ENCODE measurements at places on chromosomes 12 and 14.
A peak's percentile ranks its signal among the peaks of the same experiment; 100 is the strongest.

DNA sequence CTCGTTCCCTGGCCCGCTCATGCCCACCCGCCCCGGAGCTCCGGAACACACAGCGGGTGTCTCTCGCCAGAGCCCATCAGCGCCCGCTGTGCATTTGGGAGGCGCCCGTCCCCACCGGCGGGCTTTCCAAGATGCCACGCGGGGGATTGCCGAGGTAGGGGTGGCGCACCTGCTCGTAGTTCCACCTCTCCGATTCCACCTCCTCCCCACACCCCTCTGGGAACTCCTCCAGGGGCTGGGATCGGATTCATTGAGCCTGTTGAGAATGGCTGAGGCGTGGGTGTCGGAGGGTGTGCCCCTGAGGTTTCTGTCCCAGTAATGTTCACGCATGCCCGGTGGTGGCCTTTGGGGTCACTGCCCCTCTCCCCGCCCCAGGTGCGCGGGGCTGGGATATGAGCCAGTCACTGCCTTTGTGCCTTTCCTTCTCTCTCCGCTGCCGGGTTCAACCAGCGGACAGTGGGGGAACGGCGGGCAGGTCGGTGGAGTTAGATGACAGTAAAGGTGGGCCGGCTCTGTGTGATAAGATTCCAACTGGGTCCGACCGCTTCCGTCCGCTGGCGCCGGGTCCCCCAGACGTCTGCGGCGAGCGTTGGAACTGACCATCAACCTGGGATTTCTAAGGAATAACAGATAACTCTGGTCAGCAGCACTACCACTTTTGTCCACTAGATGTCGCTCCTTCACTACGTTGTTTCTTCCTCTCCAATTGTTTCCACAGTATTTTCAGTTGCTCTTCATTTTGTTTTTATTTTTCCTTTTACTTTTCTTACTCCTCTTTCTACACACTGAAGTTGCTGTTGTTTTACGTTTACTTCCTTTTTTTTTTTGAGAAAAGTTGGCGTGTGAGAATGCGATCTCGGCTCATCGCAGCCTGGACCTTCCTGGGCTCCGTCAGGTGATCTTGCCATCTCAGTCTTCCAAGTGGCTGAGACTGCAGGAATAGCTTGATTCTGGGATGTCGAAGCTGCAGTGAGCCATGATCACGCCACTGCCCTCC is 178.1 kb upstream of the ALG10B start:
- peak; percentile 72 for DNase-seq

DNA sequence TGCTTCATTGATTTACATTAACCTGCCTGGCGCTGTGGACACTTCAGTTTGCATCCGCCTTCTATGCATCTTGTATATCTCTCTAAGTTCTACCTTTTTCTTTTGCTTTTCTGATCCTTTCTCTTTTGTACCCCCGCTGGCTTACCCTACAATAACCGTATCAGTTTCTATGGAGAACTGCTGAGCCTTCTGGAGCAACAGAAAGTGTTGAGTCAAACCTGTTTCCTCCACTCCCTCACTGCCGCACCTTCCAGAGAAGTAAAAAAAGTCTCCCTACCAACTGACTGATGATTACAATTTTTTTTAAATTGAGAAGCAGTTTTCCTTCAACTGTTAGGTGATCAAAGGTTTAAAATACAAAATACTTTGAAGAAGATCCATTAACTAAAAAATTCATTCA is 17.4 kb downstream of the EXD2 start:
- DNase-seq = no peak

DNA sequence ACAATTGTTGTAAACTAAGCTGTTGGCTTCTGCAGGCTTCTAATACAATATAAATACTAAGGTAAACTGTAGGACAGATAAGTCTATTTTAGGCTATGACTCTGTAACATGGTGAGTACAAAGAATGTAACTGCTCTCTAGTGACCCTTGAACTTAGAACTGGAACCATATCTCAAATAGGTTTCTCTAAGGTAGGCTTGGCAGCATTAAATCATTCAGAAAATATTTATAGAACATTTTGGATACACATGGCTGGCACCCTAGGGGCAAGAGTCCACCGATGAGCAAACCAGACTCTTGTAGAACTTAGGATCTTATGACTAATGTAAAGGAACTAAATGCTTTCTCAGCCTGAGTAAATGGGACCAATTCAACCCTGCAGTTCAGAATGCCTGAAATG is 19.4 kb upstream of the SLC25A3 start:
- DNase-seq = no peak

GRCh38 chr14:28756884-28757570 is 9.6 kb upstream of the FOXG1 start:
- DNase-seq = peak; percentile 2

- no peak for DNase-seq
Observed at GRCh38 chr12:122643207-122643805, 59.9 kb downstream of the HCAR2 start.

Measured in T1000 (cell line).